HFFc6 (cell line): ENCODE measurements at places on chromosomes 11 and 22. TPM values are rescaled to one million over a fixed set of nuclear protein-coding genes. Genes with fewer than 3 reads are reported as not detected.

- peaks cover 9% of the 10 kb centered on the region for H3K27me3 ChIP-seq
- H3K36me3 ChIP-seq, result no peaks in the 10 kb centered on the region
- peaks cover 50% of the 10 kb centered on the region for H3K4me1 ChIP-seq
- H3K27ac ChIP-seq, result peak overlapping the region; percentile 8; the same call in 1 of the 2 replicates
Observed at GRCh38 chr22:32528984-32529982, 54.7 kb downstream of the FBXO7 start.

DNA sequence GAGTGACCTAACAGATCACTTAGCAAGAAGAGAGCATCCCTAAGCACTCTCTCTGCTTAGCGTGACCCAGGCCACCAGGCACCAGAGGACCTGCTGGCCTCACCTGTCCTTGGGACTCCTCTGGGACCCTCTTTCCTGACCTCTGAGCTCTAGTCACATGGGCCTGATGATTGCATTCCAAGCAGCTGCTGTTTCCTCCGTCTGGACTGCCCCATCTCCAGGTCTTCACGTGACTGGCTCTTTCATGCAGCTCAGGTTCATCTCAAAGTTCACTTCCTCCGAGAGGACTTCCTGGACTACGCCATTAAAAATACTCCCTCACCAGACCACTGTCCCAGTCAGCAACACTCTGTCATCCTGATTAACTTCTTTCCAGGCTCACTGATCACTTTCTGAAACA is 2.9 kb downstream of the MMP20 start:
- H3K36me3 ChIP-seq, result no peaks in the 10 kb centered on the region
- H3K4me1 ChIP-seq, result peaks cover 12% of the 10 kb centered on the region
- H3K4me3 ChIP-seq, result no peak overlapping the region
- H3K27ac ChIP-seq, result no peak overlapping the region
- no peak for DNase-seq

DNA sequence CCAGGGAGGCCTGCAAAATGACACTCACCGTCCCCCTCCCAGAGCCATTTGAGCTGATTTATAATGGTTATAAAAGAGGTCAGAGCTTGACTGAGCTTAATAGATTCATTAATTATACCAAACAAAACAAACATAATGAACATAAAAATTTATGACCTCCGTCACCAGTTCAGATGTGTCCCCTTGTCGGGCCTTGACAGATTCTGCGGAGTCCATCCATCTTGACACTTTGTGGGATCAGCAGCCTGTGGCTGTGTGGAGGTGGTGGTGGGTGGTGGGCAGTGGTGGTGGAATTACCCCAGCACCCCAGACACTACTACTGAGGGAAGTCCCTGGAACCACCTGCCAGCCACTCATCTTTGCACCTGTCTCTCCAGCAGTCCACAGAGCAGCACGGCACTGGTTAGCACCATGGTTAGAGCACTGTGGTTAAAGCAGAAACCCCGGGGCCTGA is 83.5 kb downstream of the DSCAML1 start:
- H3K4me3 ChIP-seq, result no peak overlapping the region
- peaks cover 49% of the 10 kb centered on the region for H3K27me3 ChIP-seq
- no peaks in the 10 kb centered on the region for H3K36me3 ChIP-seq
- DNase-seq, result no peak

- H3K4me3 ChIP-seq, result peak overlapping the region; percentile 98
- peaks cover 73% of the 10 kb centered on the region for H3K4me1 ChIP-seq
- H3K27me3 ChIP-seq, result no peaks in the 10 kb centered on the region
- peaks cover 24% of the 10 kb centered on the region for H3K36me3 ChIP-seq
Observed at GRCh38 chr11:58573451-58574104, 2.1 kb downstream of the LPXN start.

- no peak for DNase-seq
- no peaks in the 10 kb centered on the region for H3K36me3 ChIP-seq
- no peaks in the 10 kb centered on the region for H3K4me1 ChIP-seq
- no peak overlapping the region for H3K4me3 ChIP-seq
- H3K27ac ChIP-seq, result no peak overlapping the region
Observed at GRCh38 chr11:122319691-122320620, 203.9 kb upstream of the BLID start.

DNA sequence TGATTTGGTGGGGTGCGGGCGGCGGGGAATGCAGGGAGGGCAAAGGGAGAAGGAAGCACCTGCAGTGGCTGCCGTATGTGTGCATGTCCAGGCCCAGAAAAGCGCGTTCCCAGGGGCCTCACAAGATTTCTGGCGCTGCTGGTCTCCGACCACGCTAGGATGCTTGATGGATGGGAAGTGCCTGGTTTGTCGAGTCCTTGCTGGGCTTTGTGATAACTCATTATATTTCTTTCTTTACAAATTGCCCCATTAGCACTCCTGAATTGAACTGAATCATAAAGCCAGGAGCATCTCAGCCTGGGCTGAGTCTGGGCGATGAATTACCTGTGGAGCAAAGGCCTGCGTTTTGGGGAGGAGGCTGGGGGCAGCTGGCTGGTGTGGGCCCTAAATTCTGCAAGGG is 69.2 kb upstream of the LMO1 start:
- 0 out of 2 replicates have a peak, but pooled peaks cover 5% of the 10 kb centered on the region for H3K4me1 ChIP-seq
- no peak for DNase-seq
- peaks cover 10% of the 10 kb centered on the region for H3K27me3 ChIP-seq
- no peak overlapping the region for H3K27ac ChIP-seq
- no peak overlapping the region for H3K4me3 ChIP-seq

DNA sequence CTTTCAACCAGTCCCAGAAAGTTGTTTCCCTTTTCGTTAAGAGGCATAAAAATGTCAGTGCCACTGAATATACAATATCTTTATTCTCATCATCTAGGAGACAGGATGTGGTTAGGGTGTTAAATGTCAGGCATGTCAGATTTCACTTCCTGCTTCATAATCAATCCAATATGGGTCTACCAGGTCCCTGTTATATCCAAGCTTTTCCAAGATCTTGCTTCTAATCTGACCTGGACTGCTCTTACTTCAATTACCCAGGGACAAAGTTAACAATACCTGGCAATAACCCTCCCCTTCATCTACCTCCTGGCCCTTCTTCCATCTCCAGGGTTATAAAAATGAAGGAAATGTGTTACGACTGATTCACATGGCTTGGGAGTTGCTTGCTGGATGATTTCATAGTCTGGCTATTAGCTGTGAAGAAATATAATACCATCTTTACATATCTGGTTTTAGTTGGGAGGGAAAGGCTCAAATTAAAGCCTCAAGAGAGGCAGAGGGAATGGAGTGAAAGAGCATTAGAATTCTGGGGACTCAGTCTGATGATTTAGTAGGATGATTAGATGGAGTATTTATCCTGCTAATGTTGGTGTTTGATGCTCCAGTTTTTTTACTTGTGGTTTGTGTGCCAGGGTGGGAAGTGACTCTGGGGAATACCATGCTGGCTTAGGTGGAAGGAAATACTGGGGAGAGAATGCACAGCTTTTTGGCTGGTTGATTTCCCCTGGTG is 534.3 kb downstream of the ETS1 start:
- peaks cover 2% of the 10 kb centered on the region; the same call in 1 of the 2 replicates for H3K27me3 ChIP-seq
- H3K27ac ChIP-seq, result peak overlapping the region; percentile 92
- DNase-seq, result peak; percentile 75
- peak overlapping the region; percentile 75 for H3K4me3 ChIP-seq
- peaks cover 70% of the 10 kb centered on the region for H3K4me1 ChIP-seq

GRCh38 chr11:14578541-14578956 is 58.4 kb upstream of the PSMA1 start:
- no peaks in the 10 kb centered on the region for H3K4me1 ChIP-seq
- DNase-seq, result no peak
- H3K27me3 ChIP-seq, result peaks cover 8% of the 10 kb centered on the region
- H3K27ac ChIP-seq, result no peak overlapping the region
- H3K4me3 ChIP-seq, result no peak overlapping the region

GRCh38 chr11:104946907-104947306 is 21.5 kb downstream of the CASP4 start:
- H3K27me3 ChIP-seq, result peaks cover 2% of the 10 kb centered on the region; the same call in 1 of the 2 replicates
- peak; percentile 61 for DNase-seq
- H3K27ac ChIP-seq, result peak overlapping the region; percentile 17; the same call in 1 of the 2 replicates
- peaks cover 6% of the 10 kb centered on the region for H3K4me1 ChIP-seq
- peaks cover 79% of the 10 kb centered on the region for H3K36me3 ChIP-seq

DNA sequence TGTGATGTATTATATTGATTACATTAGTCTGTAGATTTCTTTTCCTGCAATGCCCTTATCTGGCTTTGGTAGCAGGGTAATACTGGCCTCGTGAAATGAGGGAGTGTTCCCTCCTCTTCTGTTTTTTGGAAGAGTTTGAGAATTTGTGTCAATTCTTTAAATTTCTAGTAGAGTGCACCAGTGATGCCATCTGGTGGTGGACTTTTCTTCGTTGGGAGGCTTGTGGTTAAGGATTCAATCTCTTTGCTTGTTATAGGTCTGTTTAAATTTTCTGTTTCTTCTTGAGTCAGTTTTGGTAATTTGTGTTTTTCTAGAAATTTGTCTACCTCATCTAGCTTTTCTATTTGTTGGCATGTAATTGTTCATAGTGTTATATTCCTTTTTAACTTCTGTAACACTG is 18.9 kb downstream of the SHANK3 start:
- H3K27ac ChIP-seq, result no peak overlapping the region
- H3K36me3 ChIP-seq, result no peaks in the 10 kb centered on the region
- DNase-seq, result peak; percentile 43
- H3K4me3 ChIP-seq, result no peak overlapping the region
- H3K4me1 ChIP-seq, result no peaks in the 10 kb centered on the region

GRCh38 chr11:11486423-11486822 is 133.4 kb upstream of the CSNK2A3 start:
- no peaks in the 10 kb centered on the region for H3K36me3 ChIP-seq
- DNase-seq, result no peak
- peaks cover 5% of the 10 kb centered on the region; the same call in 1 of the 2 replicates for H3K27me3 ChIP-seq
- H3K4me3 ChIP-seq, result no peak overlapping the region
- no peak overlapping the region for H3K27ac ChIP-seq
- H3K4me1 ChIP-seq, result peaks cover 10% of the 10 kb centered on the region

DNA sequence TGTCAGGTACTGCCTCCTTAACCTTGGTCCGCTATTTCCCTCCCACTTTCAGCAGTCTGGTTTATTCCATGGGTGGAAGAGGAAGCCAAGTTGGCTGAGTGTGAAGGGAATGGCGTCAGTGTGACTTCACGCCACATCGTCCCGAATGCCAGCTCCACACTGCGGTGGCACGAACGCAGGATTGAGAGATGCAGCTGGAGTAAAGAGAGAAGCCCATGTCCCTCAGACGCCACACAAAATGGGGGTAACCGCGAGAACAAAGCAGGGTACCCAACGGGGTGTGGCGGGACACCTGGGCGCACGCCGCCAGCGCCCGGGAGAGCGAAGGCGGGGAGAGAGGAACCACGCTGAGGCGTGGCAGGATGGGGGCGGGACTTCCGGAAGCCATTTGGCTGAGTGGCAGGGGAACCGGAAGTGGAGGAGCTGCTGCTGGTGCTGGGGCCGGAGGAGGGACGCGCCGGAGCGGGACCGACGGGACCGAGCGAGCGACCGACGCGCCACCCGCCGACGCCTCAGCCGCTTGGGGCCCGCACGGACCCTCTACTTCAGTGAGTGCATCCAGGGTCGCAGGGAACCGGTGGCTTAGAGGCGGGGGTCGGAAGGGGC is at the start of gene PAFAH1B2:
PAFAH1B2 (plus strand) TSS at position 417 of the 606 bp plus-strand sequence. CDS start 8,161 bp downstream, outside the sequence.
- H3K27ac ChIP-seq, result peak within 1 kb of the TSS; percentile 96
- H3K4me3 ChIP-seq, result peak within 1 kb of the TSS; percentile 99
- H3K27me3 ChIP-seq, result peaks cover 2% of the 10 kb centered on the region
- H3K4me1 ChIP-seq, result peaks cover 46% of the 10 kb centered on the region

GRCh38 chr11:69718147-69718546 is 14.3 kb upstream of the FGF19 start:
- no peaks in the 10 kb centered on the region for H3K4me1 ChIP-seq
- H3K27ac ChIP-seq, result no peak overlapping the region
- peaks cover 60% of the 10 kb centered on the region for H3K27me3 ChIP-seq
- peak; percentile 7 for DNase-seq
- no peak overlapping the region for H3K4me3 ChIP-seq

DNA sequence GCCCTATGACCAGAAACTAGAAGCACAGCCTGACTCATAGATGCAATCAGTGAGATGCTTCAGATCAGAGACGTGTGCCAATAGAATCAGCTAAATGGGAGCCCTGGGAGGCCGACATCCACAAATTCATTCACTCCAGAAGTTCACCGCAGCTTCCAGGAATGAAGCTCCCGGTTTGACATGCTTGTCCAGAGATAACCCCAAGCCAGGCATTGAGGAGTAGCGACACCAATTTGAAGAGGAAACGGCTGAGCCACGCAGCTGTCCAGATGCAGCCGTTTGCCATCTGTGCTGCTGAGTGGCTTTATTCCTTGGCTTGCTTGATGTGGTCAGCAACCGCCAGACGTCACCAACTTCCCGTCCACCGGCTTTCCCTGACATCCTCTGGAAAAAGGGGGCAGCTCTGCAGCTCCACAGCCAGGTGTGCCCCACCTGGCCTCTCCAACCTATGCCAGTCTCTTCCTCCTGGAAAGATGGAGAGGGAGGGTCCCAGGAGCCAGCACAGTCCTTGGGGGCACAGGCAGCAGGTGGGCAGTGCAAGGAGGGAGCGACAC is 123.9 kb upstream of the OPCML start:
- H3K27ac ChIP-seq, result no peak overlapping the region
- no peaks in the 10 kb centered on the region; the same call in 1 of the 2 replicates for H3K27me3 ChIP-seq
- no peaks in the 10 kb centered on the region for H3K36me3 ChIP-seq

DNA sequence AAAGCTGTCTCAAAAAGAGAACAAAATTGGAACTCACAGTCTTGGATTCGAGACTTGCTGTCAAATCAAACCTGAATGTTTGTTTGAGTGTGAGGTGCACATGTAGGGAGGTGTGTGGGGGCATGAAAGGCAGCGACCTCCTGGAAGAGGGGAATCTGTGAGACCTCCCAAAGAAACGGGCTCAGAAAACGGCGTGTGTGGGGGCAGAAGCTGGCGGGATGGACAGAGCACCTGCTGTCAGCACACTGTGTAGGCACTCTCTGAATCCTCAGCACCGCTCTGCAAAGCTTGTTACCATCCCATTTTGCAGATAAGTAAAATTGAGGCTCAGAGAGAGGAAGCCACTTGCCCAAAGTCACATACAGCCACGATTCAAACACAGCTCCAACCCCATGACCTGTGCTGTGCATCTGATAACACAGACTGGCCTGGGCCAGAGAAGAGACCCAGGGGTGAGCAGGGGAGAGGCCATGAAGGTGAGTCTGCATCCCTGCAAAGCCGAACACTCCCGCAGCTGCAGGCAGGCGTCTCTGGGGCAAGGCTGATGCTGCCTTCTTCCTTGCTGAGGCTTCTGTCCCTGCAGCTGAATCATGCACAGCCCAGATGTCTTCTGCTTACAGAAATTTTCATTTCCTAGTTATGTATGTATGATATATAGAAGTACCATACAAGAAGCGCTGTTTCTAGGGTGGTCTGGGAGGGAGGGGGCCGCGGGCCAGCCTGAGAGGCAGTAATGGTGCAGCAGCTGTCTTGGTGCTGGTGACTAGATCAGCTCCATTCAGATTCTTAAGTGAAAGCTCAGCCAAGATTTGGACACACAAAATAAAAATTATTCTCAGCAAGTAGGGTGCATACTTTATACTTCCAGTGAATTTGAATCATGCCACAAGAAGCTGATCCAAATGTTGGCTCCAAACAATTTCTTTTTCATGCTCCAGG is 67.3 kb upstream of the SHISAL1 start:
- H3K27me3 ChIP-seq, result peaks cover 26% of the 10 kb centered on the region
- H3K4me1 ChIP-seq, result no peaks in the 10 kb centered on the region
- no peak for DNase-seq
- no peak overlapping the region for H3K27ac ChIP-seq
- H3K36me3 ChIP-seq, result peaks cover 6% of the 10 kb centered on the region
- no peak overlapping the region for H3K4me3 ChIP-seq

Gene HTR3A
- total RNA-seq, result not detected in 3 replicates

Gene OR52B4
- not detected in 3 replicates for total RNA-seq

Gene APOL1
- total RNA-seq, result 0.77 to 4.9 TPM (median 1.1 TPM) in 3 replicates

Gene CCDC116
- 0.14 to 0.17 TPM (median 0.16 TPM) in 3 replicates for total RNA-seq

Gene NCAPH2
- total RNA-seq, result 31.7 to 53.4 TPM (median 46.1 TPM) in 3 replicates

Gene LMNTD2
- total RNA-seq, result 0.48 to 1.2 TPM (median 0.85 TPM) in 3 replicates

Gene YPEL1
- 0.18 to 0.35 TPM (median 0.18 TPM) in 3 replicates for total RNA-seq

Gene CRACR2B
- total RNA-seq, result 0.63 and 1.1 TPM in 2 replicates

Gene OR4D5
- not detected in 3 replicates for total RNA-seq

Gene IL10RA
- not detected in 3 replicates for total RNA-seq

Gene DGCR6
- 0.35 to 1.3 TPM (median 0.60 TPM) in 3 replicates for total RNA-seq

Gene CDKN1C
- 0.21 to 0.37 TPM in 2 of 3 replicates, not detected in the other for total RNA-seq

Gene NAALAD2
- total RNA-seq, result 0.09 to 0.14 TPM in 2 of 3 replicates, not detected in the other

Gene FLRT1
- 0.38 TPM in 1 of 3 replicates, not detected in the others for total RNA-seq
